ENCODE measurements at places on chromosomes 12 and 14.

- DNase-seq, result no peak
Observed at GRCh38 chr12:96221391-96221790, 27.2 kb downstream of the ELK3 start.

DNA sequence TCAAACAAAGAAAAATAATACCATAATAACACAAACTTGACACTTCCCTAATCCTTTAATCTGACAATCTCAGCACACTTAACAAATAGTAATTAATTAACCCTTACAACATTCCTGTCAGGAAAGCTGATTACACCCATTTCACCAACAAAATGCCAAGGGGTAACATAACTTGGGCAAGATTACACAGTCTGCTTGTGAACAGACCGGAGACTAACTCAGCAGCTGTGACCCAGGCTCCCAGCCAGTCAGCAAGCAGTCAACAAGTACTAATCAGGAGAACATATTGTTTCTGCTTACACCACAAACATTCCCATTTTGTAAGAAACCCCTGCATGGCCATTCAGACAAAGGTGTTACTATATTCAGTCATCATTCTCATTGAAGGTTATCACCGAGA, 592.5 kb upstream of the FLRT2 start:
- no peak for DNase-seq

GRCh38 chr12:55072083-55072482, 52.3 kb downstream of the NEUROD4 start:
- DNase-seq, result no peak

DNA sequence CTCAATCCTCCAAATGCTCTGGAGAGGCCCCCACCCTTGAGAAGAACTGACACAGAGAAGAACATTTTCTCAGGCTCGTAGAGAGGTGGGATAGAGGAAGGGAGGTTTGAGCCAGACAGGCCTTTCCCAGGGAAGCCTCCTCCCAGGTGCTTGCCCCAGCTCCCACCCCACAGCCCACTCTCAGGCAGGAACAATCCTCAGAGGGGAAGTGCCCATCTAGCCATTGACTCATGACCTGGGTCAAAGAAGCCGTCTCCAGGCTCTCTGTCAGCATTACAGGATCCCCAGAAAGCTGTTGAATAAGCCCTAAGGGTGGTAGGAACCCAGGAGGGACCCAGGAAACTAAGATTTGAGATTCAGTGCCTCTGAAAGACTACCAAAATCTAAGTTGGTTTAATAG, 3.8 kb downstream of the AQP6 start:
- DNase-seq, result no peak

- peak; percentile 73 for DNase-seq
Observed at GRCh38 chr14:95040708-95041476, 116.4 kb downstream of the DICER1 start.

Measured in lower leg skin (tissue), 4 donors.